DMS53 (cell line): ENCODE measurements at places on chromosomes 3 and 15.

GRCh38 chr15:34360298-34360697, 6.7 kb downstream of the LPCAT4 start:
- peak; percentile 33 for DNase-seq

DNA sequence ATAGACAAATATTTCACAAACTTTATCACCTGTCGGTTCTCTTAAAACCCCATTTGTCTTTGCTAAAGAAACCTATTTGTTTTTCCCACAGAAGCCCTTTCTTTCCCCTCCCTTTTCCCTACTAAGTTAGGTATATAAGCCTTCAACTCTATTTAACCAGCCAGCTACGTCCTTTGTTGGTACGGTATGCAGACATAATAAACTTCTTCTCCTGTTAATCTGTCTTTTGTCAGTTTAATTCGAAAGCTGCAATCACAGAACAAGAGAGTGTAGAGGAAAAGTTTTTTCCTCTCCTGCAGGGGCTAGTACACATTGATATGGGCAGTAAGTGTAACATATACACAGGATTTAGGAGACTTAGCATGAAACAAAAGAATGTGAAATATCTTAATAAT, 21.9 kb upstream of the C15orf39 start:
- DNase-seq: no peak

DNA sequence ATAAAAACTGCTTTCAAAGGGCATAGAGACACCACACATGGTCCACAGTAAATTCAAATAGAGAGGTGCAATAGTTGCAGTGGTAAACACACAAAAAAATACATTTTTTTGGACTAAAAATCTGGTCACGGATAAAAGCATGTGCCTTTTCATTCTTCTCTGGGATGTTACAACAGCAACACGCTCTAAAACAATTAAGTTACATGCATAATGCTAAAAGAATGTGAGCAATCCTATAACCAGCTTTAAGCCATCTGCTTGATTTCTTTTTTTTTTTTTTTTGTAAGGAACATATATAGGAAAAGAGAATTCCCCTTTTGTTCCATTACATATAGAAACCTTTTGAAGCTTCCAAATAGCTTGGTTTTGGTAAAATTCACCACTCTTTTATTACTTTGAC, 20.0 kb downstream of the WNT5A start:
- no peak for DNase-seq

- DNase-seq: no peak
Observed at GRCh38 chr3:77707281-77707680, 667.4 kb downstream of the ROBO2 start.

DNA sequence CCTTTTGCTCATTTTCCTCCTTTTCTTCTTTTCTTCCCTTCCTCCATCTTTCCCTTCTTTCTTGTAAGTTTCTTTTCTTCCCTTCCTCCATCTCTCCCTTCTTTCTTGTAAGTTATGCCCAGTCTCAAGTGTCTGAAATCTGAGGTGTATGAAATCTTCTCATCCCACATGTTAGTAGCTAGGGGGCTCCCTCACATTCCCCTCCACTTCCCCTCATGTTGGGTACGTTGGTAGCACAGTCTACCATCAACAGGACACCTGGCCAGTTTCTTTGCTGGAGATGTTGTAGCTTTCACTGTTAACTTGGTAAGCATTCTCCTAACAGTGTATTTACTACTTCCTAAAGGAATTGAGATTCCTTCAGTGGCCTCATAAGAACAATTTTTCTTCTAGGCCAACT, 133.9 kb downstream of the ALDH1A2 start:
- DNase-seq: no peak

DNA sequence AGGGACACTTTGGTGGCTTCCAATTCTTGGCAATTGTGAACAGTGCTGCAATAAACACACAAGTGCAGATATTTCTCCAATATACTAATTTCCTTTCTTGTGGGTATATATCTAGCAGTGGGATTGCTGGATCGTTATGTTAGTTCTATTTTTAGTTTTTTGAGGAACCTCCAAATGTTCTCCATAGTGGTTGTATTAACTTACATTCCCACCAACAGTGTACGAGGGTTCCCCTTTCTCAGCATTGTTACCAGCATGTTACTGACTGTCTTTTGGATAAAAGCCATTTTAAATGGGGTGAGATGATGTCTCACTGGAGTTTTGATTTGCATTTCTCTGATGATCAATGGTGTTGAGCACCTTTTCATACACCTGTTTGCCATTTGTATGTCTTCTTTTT, 92.8 kb downstream of the DAPK2 start:
- DNase-seq: no peak

DNA sequence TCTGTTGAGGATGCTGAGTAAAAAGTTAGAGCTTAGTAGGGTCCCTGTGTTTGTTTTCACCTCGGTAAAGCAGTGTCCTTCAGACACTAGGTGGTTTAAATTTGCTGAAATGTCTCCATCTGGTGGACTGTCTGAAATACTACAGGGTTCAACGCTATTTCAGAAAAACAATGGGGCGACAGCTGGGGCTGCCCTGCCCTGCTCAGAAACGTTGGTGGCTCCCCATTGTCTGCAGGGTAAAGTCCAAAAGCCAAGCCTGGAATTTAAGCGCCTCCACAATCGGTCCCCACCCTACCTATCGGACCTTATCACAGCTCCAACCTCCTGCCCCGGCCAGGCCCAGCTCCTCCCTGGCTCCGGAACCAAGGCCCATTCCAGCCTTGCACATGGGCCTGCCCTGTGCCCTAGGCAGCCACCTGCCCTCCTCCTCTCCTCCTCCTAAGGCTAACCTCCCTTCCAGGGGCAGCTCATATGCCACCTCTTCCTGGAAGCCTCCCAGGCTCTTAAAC, 4.3 kb upstream of the TSEN2 start:
- peak; percentile 42 for DNase-seq

- DNase-seq: peak; percentile 50
Observed at GRCh38 chr3:24680214-24680967, 185.7 kb upstream of the THRB start.
